Renal pelvis (tissue), 12 donors: ENCODE measurements at places on chromosomes 2 and 18.

DNA sequence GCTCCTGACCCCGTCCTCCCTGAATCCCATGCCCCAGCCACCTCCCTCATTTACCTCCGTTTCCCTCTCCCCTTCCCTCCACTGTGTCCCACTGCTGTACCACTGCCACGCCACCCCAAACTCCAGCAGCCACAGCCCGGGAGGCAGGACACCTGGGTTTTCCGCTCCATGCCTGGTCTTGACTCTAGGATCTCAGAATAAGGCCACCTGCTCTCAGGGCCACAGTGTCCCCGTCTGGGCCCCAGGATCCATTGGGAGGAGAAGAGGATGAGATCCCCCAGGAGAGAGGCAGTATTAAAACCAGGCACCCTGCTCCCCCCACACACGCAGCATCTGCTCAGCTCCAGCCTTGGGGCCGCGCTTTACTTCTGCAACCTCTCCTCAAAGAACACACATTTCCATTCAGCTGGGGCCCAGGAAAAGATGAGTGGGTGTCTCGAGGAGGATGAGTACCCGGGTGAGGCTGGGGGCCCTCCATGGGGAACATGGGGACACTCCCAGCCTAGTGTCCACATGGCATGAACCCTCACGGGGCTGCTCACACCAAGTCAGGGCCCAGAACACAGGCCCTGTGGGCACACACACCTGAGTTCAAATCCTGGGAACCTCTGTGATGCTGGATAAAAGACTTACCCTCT, 32.8 kb upstream of the TNS1 start:
- DNase-seq: no peak

- DNase-seq: no peak
Observed at GRCh38 chr2:36403675-36404230, 48.2 kb downstream of the CRIM1 start.

GRCh38 chr2:197055045-197055444, 128.5 kb upstream of the PGAP1 start:
- DNase-seq: no peak

GRCh38 chr2:241637018-241637794, at the start of the genes ATG4B and THAP4:
ATG4B (plus strand) TSS chr2:241637693; CDS start chr2:241637715, 22 bp downstream.
THAP4 (minus strand) TSS chr2:241637158; CDS start chr2:241637017, 141 bp downstream.
- DNase-seq: peak; percentile 90

GRCh38 chr18:3150274-3150673, 69.5 kb downstream of the MYOM1 start:
- no peak for DNase-seq

- no peak for DNase-seq
Observed at GRCh38 chr18:61326407-61326806, 6.8 kb upstream of the CDH20 start.

DNA sequence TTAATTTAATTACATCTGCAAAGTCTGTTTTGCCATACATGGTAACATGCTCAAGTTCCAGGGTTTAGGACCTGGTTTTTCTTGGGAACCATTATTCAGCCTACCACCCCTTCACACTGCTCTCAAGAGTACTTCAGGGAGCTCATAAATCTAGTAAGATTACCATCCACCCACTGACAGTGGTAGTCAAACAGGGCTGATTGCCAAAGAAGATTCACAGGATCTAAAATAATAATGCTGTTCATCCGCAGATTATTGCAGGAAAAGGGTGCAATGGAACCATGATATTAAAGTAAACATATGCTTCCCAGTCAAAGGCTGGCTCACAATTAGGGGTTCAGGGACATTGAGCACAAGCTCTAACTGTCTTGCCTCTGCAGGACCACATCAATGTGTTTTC, 148.0 kb upstream of the CYRIA start:
- DNase-seq: no peak

GRCh38 chr2:234625626-234626250, 128.9 kb upstream of the ARL4C start:
- no peak for DNase-seq

DNA sequence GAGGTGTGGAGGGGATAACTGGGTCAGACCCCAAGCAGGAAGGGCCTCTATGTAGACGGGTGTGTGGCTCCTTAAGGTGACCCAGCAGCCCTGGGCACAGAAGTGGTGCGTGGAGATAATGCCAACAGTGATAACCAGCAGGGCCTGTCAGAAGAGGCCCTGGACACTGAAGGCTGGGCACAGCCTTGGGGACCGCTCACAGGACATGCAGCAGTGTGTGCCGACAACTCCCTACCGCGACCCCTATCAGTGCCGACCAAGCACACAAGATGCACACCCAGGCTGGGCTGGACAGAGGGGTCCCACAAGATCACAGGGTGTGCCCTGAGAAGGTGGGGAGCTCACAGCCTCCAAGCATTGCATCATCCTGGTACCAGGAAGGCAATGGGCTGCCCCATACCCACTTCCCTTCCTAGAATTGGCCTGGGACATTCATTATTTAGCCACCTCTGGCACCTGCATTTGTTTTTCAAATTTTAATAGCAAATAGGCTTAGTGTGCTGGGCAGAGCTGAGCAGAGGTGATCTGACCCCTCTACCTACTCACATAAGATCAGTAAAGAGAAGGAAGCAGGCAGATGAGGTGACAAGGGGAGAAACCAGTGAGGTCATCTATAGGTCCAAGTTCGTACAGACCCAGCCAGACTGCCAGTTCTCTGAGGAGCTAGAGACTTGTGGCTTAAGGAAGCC, 55.2 kb downstream of the BCL11A start:
- DNase-seq: no peak

DNA sequence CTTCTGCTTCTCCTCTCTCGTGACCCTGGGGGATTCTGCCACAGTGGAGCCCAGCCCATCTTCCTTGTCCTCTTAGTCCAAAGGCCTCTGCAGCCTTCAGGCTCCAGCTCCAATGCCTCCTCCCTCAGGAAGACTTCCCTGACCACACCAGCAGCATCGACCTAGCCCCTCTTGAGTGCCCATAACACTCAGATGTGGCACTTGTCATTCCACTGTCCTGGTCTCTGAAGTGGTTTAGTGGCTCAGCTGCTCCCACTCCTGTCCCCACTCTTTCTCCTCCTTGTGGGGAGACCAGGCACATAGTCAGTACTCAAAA, 97.5 kb downstream of the STPG4 start:
- DNase-seq: no peak

DNA sequence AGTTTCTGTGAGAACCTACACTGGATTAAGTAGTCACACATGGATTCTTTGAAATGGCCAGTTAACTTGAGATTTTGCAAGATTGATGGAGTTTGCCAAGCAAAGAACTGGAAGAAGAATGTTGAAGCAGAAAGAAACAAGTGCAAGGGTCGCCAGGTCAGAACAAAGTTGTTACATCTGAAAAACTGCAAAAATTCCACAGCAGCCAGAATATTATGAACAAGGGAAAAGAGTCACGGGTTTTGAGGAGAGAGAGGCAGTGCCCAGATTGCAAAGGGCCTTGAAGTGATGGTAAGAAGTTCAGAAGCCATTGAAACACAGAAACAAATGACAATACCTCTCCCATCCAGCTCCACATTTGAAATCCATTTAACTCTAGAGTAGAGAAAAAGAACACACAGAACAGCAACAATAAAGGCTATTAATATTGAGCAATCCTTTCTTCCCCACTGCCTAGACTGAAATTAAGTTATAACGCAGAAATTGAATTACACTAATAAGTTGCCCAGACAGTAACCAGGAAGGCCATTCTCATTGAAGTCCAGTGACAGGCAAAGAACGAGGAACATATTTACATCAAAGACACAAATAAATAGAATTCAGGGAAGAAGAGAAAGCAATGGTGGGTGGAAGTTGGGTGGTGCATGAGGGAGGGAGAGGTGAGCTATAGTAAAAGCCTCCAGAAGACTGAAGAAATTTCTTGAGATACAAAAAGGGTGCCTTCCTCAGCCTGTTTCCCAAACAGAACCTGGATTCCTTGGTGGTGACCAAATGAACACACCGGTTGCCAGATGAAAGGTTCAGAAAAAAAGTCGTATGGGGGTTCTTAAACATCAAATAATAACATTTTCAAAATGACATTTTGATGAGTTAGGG, 80.6 kb downstream of the ARHGAP15 start:
- no peak for DNase-seq

GRCh38 chr2:227414846-227415245, 27.1 kb upstream of the SCYGR1 start:
- DNase-seq: no peak

- no peak for DNase-seq
Observed at GRCh38 chr2:59887366-59887765, 666.1 kb downstream of the BCL11A start.

- no peak for DNase-seq
Observed at GRCh38 chr18:23099621-23100020, 35.7 kb upstream of the CABLES1 start.

DNA sequence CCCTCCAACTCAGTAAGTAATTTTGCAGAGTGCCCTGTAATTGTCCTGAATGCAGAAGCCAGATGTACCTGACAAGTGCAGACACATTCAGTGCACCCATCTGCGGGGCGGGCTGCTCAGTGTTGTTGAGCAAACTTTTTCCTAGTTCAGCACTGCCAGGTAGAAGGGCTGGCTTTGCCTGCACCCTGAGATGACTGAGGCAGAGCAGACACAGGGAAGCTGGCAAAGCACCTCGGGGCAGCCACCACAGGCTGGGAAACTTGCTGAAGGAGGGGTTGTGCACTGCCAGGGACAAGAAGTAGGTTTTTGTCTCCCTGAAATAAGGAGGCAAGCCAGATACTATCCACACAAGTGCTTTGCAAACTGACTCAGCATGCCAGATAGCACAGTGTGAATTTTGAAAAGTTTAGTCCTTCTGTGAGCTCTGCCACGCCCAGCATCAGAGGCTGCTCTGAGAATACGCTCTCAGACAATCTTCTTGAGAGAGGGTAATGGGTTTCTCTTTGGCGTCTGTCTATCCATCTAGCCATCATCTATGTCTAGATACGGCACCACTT, 62.3 kb downstream of the SOWAHC start:
- no peak for DNase-seq

- DNase-seq: no peak
Observed at GRCh38 chr2:214810671-214811070, 1.2 kb upstream of the BARD1 start.

- DNase-seq: no peak
Observed at GRCh38 chr2:230790981-230791380, 73.8 kb upstream of the ITM2C start.

DNA sequence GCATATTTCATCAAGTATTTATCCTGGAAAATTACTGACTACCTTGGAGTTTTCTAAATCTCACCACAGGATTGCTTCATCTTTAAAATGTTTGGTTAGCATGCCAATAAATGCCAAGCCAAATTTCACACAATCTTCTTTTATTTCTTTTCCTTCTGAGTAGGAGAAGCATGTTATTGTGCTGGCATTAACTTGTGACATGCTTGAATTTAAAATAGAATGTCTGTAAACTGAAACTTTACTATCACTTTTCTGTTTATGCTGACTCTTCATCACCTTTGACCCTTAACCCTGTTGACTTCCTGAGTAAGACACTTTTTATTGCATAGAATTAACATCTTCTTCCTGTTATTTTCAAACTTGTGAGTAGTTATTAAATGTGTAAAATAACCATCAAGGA, 56.2 kb upstream of the LRRTM4 start:
- no peak for DNase-seq

- DNase-seq: no peak
Observed at GRCh38 chr2:192398236-192398635, 203.5 kb upstream of the TMEFF2 start.

GRCh38 chr2:25280051-25280687, 61.6 kb downstream of the DNMT3A start:
- no peak for DNase-seq

DNA sequence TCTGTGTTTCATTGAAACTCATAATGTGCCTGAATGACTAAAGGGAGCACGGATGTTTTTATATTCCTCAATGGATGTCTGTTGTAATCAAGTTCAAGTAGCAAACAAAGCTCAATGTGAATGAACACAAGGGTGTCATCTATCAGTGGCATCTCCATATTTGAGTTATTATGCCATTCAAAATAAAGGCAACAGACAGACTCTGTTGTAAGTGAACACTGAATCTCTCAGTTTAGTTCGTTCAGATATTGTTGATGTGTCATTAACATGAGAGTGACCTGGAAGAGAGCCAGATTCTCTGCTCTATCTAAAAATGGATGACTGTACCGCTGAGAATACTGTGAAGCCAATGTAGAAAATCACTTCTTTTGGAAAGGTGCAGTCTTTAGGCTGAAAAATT, 118.7 kb downstream of the NUP35 start:
- no peak for DNase-seq

GRCh38 chr2:75522543-75523312, 38.0 kb downstream of the EVA1A start:
- DNase-seq: no peak

DNA sequence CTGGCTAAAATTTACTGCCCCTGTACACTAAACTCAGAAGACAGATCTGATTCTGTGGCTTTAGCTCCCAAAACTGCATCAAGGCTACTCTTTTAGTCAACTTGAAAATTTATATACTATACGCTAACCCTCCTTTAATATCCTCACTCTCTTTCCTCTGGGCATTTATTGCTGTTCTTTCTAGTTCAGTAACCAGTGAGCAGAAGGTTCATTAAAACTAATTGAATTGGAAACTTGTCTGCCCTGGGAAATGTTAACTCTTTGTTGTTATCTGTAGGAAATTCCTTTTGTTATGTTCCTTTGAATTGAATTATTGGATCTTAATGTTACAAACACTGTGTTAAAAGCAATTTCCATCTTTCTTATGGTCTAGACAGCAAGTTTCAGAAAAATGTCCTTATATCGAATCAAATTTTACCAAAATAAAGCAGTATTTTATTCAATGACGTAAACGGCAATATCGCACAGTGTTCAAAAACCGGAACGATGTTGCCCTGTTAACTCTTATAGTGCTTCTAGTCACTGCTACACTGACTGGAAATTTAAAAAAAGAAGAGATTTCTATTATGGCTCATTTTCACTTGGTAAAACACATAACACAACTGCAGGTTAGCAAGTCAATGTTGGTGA, 168.3 kb downstream of the NR4A2 start:
- no peak for DNase-seq

DNA sequence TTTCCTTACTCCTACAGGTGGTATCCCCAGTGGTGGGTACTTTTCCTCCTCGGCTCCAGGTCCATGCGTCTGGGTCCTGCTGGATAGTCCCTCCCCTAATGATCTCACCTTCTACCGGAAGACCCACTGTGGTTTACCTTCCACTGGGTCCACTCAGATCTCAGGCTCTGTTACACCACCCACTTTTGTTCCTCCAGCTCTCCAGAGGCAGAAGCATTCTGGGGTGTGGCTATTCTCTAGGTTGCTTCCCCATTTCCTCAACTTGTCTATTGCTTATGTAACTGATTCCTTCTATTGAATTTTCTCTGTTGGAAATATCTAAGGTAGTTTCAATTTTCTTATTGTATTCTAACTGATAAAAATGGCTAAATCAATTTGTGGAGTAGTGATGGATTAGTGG, 87.6 kb upstream of the GALNT5 start:
- no peak for DNase-seq

DNA sequence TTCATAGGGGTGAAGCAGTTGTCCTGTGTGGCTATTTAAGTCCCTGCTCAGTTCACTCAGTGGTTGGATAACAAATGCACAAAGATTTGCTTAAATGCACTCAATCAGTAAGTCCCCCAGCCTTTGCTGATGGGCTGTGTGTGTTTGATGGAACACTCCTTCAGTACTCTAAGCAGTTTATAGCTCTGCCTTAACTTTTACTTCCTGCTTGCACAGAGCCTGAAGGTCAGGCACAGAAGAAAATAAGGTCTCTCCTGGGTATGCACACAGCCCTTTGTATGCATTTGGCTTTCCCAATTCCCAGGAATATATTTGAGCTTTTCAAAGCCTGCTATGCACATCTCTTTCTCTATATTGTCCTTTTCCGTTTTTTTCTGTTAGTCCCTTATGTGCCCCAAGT, 208.7 kb upstream of the STK17B start:
- no peak for DNase-seq
